SK-N-SH (cell line): ENCODE measurements at places on chromosomes 2 and 18. TPM values are rescaled to one million over a fixed set of nuclear protein-coding genes. Genes with fewer than 3 reads are reported as not detected.
A peak's percentile ranks its signal among the peaks of the same experiment; 100 is the strongest.

INHBB gene
- 0.03 TPM in 1 of 2 replicates, not detected in the other for polyA plus RNA-seq

GRCh38 chr2:167613471-167613870 lies 633.9 kb downstream of the STK39 start:
- H3K4me3 ChIP-seq = no peak overlapping the region
- H3K36me3 ChIP-seq = no peaks in the 10 kb centered on the region
- no peaks in the 10 kb centered on the region for H3K27me3 ChIP-seq
- no peak overlapping the region for H3K27ac ChIP-seq

- H3K36me3 ChIP-seq = no peaks in the 10 kb centered on the region
- H3K4me1 ChIP-seq = no peaks in the 10 kb centered on the region
- no peaks in the 10 kb centered on the region for H3K27me3 ChIP-seq
Measured at GRCh38 chr18:40613721-40614120, 1341.3 kb upstream of the PIK3C3 start.

GRCh38 chr2:174614261-174614660 lies 16.7 kb upstream of the WIPF1 start:
- peaks cover 17% of the 10 kb centered on the region; the same call in 1 of the 2 replicates for H3K36me3 ChIP-seq
- H3K27me3 ChIP-seq = no peaks in the 10 kb centered on the region
- peaks cover 15% of the 10 kb centered on the region for H3K4me1 ChIP-seq
- no peak for DNase-seq
- no peak overlapping the region for H3K4me3 ChIP-seq
- no peak overlapping the region for H3K27ac ChIP-seq

GRCh38 chr2:143719406-143719805 lies 590.2 kb downstream of the ARHGAP15 start:
- no peak overlapping the region for H3K27ac ChIP-seq
- no peak overlapping the region for H3K4me3 ChIP-seq
- no peak for DNase-seq
- H3K36me3 ChIP-seq = no peaks in the 10 kb centered on the region

DNA sequence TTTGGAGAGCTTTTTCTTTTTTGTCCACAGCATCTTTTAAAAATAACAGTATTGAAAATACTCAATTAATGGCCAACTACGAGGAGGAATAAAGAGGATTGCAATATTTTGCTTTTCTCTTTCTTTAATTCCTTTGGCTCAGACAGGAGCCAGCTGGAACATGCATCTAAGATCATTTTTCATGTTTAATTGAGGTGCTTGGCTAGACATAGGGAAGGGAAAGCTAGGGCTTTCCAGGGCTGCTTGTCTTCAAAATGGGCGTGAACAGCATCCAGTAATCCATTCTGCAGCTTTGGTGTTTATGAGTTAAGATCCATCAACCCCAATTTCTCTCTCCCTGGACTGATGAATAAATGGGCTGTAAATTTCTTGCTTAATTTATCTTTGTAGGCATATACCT lies 323.0 kb downstream of the PTPRM start:
- H3K27me3 ChIP-seq = no peaks in the 10 kb centered on the region
- no peaks in the 10 kb centered on the region for H3K36me3 ChIP-seq
- H3K27ac ChIP-seq = no peak overlapping the region

MPP4 gene
- 24.4 and 40.7 TPM in 2 replicates for polyA plus RNA-seq

DNA sequence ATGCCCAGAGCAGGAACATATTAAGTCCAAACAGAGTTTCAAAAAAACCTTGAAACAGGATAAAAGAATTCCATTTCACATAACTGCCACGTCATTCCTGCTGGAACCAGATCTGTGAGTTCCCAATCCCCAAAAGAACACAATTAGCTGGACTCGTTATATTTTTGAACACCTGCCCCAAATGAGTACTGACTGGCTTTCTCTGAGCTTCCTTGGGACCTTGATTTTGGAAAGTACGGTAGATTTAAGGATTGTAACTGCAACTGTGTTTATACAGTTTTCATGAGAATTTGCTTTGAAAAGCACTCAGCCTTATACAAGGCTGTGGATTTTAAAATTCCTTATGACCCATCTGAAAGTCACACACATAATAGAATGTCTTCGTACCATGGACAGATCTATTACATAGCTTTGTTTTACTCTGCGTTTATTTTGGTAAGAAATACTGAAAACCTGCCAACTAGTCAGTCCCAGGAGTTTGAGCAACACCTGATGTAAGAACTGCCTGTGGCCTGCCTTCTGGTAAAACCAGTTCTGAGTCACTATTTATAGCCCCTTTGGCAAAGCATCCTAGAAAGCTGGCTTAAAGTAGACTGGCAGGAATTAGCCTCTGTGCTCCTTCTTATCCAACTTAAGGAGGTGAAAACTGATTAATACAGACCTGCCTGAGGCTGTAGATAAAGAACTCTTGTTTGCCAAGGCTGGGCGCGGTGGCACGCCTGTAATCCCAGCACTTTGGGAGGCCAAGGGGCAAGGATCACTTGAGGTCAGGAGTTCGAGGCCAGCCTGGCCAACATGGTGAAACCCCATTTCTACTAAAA lies 48.1 kb downstream of the MERTK start:
- H3K36me3 ChIP-seq = no peaks in the 10 kb centered on the region
- H3K27ac ChIP-seq = no peak overlapping the region
- H3K27me3 ChIP-seq = no peaks in the 10 kb centered on the region
- H3K4me1 ChIP-seq = no peaks in the 10 kb centered on the region; the same call in 1 of the 2 replicates

GRCh38 chr2:47189635-47190034 lies 34.5 kb upstream of the STPG4 start:
- H3K4me1 ChIP-seq = peaks cover 57% of the 10 kb centered on the region
- no peaks in the 10 kb centered on the region for H3K36me3 ChIP-seq
- peak overlapping the region; percentile 35; the same call in 1 of the 2 replicates for H3K4me3 ChIP-seq
- peak overlapping the region; percentile 100 for H3K27ac ChIP-seq

GRCh38 chr2:33250417-33251029 lies 225.9 kb upstream of the RASGRP3 start:
- DNase-seq = no peak
- H3K36me3 ChIP-seq = peaks cover 56% of the 10 kb centered on the region
- H3K4me1 ChIP-seq = no peaks in the 10 kb centered on the region; the same call in 1 of the 2 replicates
- H3K27me3 ChIP-seq = no peaks in the 10 kb centered on the region

DNA sequence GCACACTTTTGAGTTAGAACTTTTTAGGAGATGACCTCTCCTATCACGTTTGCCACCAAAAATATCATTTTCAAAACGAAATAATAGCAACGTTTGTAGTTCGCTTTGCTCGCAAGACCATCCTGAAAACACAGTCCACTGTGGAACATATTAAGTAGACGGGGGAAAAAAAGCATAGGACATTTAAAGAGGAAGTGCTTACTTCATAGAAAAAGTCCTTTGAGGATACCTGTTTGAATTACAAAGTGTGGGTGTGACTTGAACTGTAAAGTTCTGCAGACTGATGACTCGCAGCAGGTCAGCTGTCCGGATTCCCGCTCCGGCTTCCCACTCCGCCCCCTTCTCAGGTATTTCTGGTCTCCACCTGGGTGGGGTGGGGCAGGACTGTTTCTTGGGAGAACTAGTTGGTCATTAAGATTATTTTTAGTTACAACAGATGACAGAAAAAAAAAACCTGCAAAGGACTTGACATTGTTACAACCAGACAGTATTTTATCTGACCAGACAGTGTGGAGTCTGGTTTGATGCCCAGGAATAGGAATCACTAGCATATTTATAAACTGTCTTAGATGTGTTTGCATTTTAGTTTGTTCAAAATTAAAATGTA lies 13.3 kb downstream of the CNOT11 start:
- H3K27ac ChIP-seq = no peak overlapping the region
- H3K27me3 ChIP-seq = no peaks in the 10 kb centered on the region
- H3K4me3 ChIP-seq = no peak overlapping the region
- DNase-seq = no peak

- H3K4me3 ChIP-seq = no peak overlapping the region
- H3K27ac ChIP-seq = no peak overlapping the region
- peak; percentile 41 for DNase-seq
- H3K27me3 ChIP-seq = no peaks in the 10 kb centered on the region
- H3K4me1 ChIP-seq = no peaks in the 10 kb centered on the region
Measured at GRCh38 chr2:63023444-63023843, 27.2 kb upstream of the OTX1 start.

DNAJC27 gene
- 2.4 and 3.6 TPM in 2 replicates for polyA plus RNA-seq

DNA sequence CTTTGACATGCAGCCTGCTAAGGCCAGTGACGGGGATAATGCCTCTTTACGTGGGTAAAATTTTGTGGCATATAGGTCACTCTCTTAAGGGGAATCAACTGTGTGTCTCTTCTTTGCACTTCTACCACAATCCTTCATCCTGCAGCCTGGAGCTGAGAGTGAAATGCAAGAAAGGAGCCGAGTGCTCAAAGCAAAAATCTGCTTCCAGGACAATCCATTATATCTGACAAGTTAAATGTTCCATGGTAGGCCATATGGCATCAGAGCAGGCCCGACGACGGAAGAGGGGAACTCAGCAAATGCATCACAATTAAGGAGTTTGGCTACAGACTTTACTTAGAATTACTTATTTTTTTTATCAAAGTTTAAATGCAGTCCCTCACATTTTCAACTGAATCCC lies 171.2 kb downstream of the TCF4 start:
- H3K27ac ChIP-seq = peak overlapping the region; percentile 87
- H3K4me3 ChIP-seq = no peak overlapping the region
- H3K36me3 ChIP-seq = no peaks in the 10 kb centered on the region
- H3K4me1 ChIP-seq = peaks cover 49% of the 10 kb centered on the region; the same call in 1 of the 2 replicates
- H3K27me3 ChIP-seq = no peaks in the 10 kb centered on the region

GRCh38 chr2:232634206-232635150 lies 1.1 kb downstream of the EFHD1 start:
- no peaks in the 10 kb centered on the region for H3K36me3 ChIP-seq
- DNase-seq = peak; percentile 67
- H3K4me1 ChIP-seq = no peaks in the 10 kb centered on the region
- peak overlapping the region; percentile 49 for H3K4me3 ChIP-seq
- no peak overlapping the region for H3K27ac ChIP-seq

DNA sequence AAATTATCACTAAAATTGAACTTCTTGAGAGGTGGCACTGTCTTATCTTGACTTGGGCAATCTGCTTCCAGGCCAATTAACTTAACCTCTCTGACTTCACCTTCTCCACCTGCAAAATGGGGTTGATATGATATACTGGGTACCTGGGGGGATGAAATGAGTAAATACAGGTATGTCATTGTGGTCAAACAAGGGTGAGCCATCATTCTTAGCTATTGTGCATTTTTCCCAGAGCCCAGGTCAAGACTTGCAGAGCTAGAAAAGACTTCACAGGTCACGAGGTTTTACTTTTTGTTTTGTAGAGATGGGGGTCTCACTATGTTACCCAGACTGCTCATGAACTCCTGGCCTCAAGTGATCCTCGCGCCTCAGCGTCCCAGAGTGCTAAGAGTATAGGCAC lies 145.0 kb downstream of the PRKCE start:
- no peaks in the 10 kb centered on the region for H3K27me3 ChIP-seq
- no peak overlapping the region for H3K27ac ChIP-seq
- H3K4me3 ChIP-seq = no peak overlapping the region
- no peak for DNase-seq
- no peaks in the 10 kb centered on the region for H3K4me1 ChIP-seq

DPP10 gene
- polyA plus RNA-seq = not detected in 2 replicates

DNA sequence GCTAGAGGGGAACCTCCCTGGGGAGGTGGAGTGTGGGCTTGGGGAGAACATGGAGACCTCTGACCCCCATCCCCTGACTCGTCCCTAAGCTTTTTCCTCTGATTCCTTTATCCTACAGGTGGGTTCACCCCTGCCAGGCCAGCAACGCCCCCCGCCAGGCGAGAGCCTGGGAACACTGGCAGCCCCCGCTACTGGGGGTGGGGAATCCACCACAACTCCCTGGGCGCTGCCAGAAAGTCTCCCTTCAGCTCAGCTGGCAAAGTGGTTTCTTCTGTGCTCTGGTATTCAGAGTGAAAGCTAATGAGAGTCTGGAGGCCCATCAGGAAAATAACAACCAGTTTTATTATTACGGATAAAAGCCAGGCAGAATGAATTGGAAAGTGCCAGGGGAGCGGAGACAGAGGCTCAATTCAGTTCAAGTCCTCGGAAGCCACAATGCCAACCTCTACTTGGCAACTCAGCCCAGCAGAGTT lies 2.8 kb downstream of the DIPK1C start:
- peaks cover 93% of the 10 kb centered on the region for H3K27me3 ChIP-seq
- DNase-seq = no peak
- no peaks in the 10 kb centered on the region for H3K36me3 ChIP-seq
- no peak overlapping the region for H3K27ac ChIP-seq
